HCT116 (cell line): ENCODE measurements at places on chromosomes 3 and 15. TPM values are rescaled to one million over a fixed set of nuclear protein-coding genes. Genes with fewer than 3 reads are reported as not detected.

CNTN6 gene
- not detected for total RNA-seq

AADAC gene
- 3.8 TPM for total RNA-seq

DNA sequence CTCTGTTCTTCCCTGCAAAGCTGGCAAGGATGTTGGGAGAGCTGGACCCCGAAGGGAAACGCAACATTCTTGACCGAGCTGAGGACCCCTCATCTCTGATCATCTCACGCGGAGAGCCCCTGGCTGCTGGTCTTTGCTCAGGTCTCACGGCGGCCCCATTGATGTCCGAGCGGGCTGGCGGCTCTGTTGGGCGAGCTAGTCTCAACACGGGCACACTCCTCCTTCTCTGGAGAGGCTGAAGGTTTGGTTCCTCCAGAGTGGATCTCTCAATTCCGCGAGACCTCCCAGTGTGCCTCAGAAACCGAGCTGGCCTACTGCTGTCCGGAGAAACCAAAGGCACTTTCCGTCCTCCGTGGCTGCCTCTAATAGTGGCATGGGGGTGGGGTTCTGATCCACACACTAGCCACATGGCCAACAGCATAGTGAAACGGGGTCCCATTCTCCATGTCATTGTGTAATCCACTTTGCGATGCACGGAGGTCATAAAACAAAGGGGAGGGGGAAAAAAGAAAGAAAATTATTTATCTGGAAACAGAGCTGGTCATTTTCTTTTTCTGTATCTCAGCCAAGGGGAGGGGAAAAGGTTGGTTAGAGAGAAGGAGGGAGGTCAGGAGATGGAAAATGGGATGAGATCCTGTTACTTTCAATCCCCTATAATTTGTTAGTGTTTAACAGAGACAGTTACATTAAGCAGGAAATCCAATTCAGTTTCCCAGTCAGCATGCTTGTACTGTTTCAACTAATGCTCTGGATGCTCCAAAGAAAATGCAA lies 1.3 kb downstream of the CCDC80 start:
- H3K27me3 ChIP-seq: no peaks in the 10 kb centered on the region
- H3K4me3 ChIP-seq: no peak overlapping the region
- no peaks in the 10 kb centered on the region; the same call in 1 of the 2 replicates for H3K4me1 ChIP-seq
- no peak overlapping the region for H3K27ac ChIP-seq
- DNase-seq: no peak

GRCh38 chr3:159996018-159996417 lies 7.4 kb downstream of the IL12A start:
- H3K27ac ChIP-seq: no peak overlapping the region
- H3K27me3 ChIP-seq: no peaks in the 10 kb centered on the region
- no peaks in the 10 kb centered on the region for H3K4me1 ChIP-seq
- no peak for DNase-seq
- H3K4me3 ChIP-seq: no peak overlapping the region
- no peaks in the 10 kb centered on the region for H3K36me3 ChIP-seq

DNA sequence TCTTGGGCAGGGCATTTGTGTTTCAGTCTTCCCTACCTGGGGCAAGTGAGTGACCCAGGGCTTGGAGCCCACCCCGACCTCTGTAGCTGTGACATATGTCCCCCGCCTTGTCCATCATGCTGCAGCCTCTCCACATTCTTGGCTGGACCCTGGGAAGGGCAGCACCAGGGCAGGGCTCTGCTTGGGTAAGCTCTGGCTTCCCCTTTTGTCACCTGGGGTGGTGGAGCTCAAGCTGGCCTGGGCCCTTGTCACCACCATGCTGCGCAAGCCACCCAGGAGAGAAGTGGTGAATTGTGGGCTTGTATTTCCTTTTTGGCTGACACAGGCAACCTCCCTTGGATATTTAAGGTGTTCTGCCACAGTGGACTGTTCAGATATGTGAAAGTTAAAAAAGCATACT lies 29.3 kb downstream of the SPSB4 start:
- H3K4me1 ChIP-seq: no peaks in the 10 kb centered on the region
- no peak overlapping the region for H3K27ac ChIP-seq
- H3K36me3 ChIP-seq: no peaks in the 10 kb centered on the region
